Mammary epithelial cell (primary cell): ENCODE measurements at places on chromosomes 5 and 9. TPM values are rescaled to one million over a fixed set of nuclear protein-coding genes. Genes with fewer than 3 reads are reported as not detected.

The KLF9 gene
- total RNA-seq: 10.8 TPM

The CHSY3 gene
- total RNA-seq: 0.51 and 1.7 TPM in 2 replicates

The SOHLH1 gene
- not detected for total RNA-seq

The ARHGEF39 gene
- 0.33 TPM for total RNA-seq

The SLCO6A1 gene
- not detected in 2 replicates for total RNA-seq

The TAF11L5 gene
- not detected in 2 replicates for total RNA-seq

The GLRA1 gene
- total RNA-seq: not detected in 2 replicates

The SPAG8 gene
- 0.82 TPM in 1 of 2 replicates, not detected in the other for total RNA-seq

The IFNB1 gene
- total RNA-seq: not detected in 2 replicates

The PCDH1 gene
- 41.8 TPM for total RNA-seq

The PCDHA4 gene
- 0.29 and 0.45 TPM in 2 replicates for total RNA-seq

The FAM221B gene
- total RNA-seq: not detected

The FGD3 gene
- 0.59 TPM in 1 of 2 replicates, not detected in the other for total RNA-seq

The ABO gene
- not detected for total RNA-seq

GRCh38 chr5:1937590-1937989 lies 54.9 kb upstream of the IRX4 start:
- DNase-seq: no peak

GRCh38 chr5:167533814-167534795 lies 757.3 kb upstream of the WWC1 start:
- no peak for DNase-seq

- peak; percentile 9 for DNase-seq
Measured at GRCh38 chr5:163306421-163306820, 131.0 kb upstream of the CCNG1 start.

DNA sequence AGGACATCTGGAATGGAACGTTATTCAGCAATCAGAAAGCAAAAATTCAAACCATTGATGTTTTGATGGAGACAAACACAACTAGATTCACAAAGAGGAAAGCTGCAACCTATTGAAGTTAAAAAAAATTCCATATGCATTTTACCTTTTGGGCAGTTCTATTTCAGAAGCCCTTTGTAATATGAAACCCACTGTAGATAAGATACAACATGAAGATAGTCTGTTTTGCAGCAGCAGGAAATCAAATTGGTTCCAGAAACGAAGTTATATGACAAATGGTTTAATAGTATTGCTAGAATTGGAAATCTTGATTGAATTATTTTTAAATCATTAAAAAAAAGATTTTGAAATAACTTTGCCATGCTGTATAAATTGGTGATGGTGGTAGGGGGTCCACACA lies 872 bp downstream of the LIX1 start:
- DNase-seq: no peak

DNA sequence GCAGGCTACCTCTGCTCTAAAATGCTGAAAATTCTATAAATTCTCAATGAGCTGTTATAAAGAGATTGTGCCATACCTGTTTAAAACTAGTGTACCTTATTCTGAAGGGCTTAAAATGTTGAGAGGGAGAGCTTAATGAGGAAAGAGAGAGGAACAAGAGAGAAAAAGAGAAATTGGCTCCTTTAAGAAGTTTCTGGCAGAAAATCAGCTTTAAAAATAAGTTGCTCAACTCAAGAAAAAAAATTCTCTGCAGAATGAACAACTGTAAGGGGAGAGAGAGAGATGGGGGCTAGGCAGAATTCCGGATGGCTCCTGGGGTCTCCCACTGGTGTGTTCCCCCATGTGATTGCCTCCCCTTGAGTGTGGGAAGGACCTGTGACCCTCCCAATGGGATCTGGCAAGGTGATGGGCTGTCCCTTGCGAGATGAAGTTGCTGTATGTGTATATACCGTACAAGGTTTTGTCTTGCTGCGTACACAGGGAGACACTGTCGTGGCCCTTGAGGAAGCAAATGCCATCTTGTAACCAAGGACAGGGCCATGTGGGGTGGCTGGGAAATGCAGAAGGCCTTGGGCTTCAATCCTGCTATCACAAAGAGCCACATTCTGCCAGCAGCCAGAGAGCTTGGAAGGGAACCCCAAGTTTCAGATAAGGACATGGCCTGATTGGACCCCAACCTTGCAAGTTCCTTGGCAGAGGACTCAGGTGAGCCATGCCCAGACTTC lies 64.3 kb upstream of the S1PR3 start:
- DNase-seq: no peak

DNA sequence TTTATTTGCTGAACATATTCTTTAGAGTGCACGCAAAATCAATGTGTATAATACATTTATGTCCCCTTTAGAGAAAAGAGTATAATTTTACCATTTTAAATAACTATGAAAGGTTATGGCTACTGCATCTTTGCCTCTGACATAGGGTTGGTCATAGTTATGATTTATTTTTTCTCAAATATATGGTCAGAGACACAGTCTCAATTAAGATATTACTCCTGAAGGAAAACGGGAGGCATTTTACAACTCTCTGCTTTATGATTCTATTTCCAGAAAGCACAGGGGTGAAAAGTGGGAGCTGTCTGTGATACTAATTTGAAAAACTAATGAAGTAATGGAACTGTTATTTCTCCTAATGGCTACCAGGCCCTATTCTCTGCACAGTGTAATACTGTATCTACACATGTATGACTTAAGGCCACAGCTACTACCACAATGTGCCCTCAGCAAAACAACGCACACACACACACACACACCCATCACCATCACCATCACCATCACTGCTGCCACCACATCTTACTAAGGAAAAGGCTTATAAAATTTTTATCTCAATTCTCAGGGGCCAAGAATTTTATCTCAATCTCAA lies 262.9 kb downstream of the EFNA5 start:
- no peak for DNase-seq

DNA sequence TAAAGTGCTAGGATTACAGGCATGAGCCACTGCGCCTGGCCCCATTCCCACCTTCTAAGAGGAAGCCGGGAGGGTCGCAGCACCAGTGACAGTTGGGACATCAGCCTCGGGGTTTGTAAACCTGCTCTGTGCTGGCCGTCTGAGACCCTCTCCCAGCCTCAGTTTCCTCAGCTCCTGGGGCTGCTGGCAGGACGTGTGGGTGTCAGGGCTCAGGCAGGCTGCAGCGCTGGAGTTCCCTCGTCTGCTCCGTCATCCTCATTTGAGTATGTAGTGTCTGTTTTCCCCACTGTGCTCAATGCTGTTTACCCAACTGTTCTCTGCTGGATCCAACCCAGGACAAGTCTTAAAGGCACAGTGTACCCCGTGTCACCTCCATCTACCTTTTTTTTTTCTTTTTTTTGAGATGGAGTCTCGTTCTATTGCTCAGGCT lies 2.0 kb upstream of the NINJ1 start:
- DNase-seq: no peak

- DNase-seq: no peak
Measured at GRCh38 chr5:152256580-152256979, 148.5 kb downstream of the NMUR2 start.

DNA sequence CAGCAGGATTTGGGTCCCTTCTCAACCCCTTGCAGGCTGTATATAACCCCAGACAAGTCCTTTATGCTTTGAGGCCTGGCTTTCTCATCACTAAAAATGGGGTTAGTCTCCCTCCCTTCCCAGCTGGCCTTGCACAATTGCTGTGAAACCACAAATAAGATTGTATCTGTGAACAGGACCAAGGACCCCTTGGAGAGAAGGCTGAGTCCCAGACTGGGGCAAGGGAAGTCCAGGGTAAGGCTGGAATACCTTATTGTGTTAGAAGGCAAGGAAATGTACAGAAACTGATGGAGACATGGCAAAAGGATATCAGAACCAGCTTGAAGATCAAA lies 11.4 kb downstream of the MACROH2A1 start:
- no peak for DNase-seq

- DNase-seq: no peak
Measured at GRCh38 chr9:88179062-88179521, 40.8 kb upstream of the SPATA31C2 start.

DNA sequence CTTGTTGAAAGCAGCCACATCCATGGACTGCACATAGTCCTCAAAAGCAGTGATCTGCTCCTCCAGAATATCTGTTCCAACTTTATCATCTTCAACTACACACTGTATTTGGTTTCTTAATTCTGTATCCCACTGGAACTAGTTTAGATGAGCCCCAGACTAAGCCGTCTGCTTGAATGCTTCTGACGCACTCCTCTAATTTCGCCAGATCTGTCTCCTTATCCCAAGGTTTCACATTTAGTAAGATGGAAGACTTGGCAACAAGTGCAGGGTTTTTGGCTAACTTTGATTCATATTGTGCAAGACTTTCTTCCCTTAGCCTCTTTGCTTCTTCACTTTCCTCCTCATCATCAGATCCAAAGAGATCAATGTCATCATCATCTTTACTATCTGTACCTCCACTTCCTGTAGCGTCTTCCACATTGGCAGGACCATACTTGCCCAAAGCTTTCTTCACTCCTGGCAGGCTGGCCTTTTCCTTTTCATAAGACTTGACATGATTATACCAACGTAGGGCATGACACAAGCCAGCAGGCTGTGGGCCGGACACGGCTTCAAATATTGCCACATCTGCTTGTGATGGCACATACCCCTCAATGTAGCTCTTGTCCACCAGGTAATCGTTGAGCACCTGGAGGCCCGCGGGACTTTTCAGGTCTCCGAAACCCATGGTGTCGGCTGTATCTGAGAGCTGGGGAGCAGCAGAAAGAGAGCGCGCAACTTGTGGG lies 56.2 kb upstream of the PIK3R1 start:
- no peak for DNase-seq

- no peak for DNase-seq
Measured at GRCh38 chr5:140223567-140223966, 48.6 kb downstream of the CYSTM1 start.

DNA sequence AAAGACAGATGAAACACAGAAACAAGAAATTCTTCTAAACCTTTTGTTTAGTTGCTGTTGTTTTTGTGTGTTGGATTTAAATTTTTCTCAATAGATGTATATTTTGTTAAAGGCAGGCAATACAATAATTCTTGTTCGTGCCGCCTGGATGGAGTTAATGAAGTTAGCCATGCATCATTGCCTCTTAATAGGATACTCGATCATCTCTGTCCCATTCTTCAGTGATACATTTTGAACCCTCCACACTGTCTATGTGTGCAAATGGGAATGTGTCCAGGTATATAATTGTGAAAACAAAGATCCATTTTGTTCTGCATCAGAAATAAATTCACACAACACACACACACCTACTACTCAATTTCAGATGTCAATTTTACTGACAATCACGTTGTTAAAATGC lies 186.6 kb upstream of the ADAMTS16 start:
- no peak for DNase-seq

DNA sequence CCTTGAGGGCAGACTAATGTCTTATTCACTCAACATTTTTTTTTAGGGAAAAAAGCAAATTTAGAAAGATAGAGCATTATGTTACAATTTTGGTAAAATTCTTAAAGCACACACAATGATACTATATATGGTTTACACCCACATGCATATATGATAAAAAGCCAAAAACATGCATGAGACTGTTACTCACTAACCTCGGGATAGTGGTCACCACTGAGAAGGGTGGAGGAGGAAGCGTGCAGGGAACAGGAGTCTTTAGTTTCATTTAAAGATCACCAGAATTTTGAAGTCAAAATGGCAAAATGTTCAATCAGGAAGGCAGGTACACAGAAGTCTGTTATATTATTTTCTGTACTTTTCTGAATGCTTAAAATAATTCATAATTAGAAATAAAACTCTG lies 9.2 kb downstream of the ARL15 start:
- DNase-seq: peak; percentile 62

- no peak for DNase-seq
Measured at GRCh38 chr5:113255579-113256386, 179.0 kb downstream of the TSSK1B start.

DNA sequence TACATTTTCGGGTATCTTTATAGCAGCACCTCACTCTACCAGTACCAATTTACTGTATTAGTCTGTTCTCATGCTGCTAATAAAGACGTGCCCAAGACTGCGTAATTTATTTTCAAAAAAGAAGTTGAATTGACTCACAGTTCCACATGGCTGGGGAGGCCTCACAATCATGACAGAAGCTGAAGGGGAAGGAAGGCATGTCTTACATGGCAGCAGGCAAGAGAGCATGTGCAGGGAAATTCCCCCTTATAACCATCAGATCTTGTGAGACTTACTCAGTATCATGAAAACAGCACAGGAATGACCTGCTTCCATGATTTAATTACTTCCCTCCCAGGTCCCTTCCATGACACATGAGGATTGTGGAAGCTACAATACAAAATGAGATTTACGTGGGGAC lies 602.6 kb upstream of the DAB2 start:
- peak; percentile 13 for DNase-seq

DNA sequence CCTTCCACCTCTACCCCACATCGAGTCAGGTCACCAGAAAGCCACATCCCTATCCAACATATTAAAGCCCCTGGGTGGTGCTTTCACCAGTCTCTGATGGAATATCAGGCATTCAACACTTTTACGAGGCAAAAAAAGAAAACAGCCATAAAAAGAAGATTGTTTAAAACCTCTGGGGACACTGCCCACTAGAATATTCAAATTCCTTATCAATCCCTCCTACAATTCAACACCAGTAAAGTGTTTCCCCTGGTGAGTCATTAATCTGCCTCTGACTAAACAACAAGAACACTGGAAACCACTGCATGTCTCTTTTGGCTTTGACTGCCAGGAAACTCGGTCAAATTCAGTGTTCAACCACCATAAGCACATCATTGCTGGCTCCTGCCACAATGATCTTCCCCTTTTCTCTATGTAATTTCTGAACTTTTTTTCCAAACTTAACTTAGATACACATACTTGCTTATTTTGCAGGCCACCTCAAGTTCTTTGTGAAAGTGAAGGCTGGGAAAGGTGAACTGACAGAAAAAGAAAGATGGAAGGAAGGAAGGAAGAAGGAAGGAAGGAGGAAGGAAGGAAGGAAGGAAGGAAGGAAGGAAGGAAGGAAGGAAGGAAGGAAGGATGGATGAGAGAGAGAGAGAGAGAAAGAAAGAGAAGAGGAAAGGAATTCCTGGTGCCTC lies 105.3 kb downstream of the PAX5 start:
- DNase-seq: peak; percentile 76

DNA sequence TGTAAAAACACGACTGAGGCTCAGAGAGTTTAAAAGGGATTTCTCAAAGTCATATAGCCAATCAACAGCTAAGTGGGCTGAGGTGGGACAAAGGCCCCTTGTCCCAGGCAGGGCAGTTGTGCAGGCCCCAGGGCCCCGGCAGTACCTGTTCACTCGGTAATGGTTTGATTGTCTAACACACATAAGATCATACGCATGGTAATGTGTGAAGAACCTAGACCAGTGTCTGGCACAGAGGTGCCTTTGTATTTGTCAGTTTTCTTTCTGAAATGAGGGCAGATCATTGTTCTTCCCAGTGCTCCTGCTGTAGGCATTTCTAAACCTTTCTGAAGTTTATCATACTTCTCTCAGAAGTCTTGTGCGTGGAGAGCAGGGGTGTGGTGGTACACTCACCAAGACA lies 66.8 kb downstream of the IPPK start:
- DNase-seq: no peak

DNA sequence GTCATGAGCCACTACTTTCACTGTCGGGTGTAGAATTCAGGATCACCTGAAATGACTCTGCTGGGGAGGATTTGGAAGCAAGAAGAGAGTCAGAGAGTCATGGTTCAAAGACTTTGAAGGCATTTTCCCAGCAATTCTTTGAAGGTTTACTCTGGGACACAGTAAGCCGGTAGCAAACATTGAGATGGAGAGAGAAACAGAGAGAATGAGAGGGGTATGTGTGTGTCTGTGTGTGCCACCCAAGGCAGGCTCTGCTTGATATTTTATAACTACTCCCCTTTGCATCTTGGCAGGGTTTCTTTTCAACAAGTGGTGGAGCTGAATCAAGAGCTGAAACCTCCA lies 89.8 kb downstream of the ANKRD55 start:
- DNase-seq: no peak

- no peak for DNase-seq
Measured at GRCh38 chr9:10921671-10922070, 308.9 kb upstream of the PTPRD start.
